ENCODE measurements at places on chromosomes 3 and 15. TPM values are rescaled to one million over a fixed set of nuclear protein-coding genes. Genes with fewer than 3 reads are reported as not detected.

Gene ZNF770
- polyA plus RNA-seq = 24.8 TPM

Gene CYP1A2
- polyA plus RNA-seq = not detected

Gene PARP14
- 8.2 TPM for polyA plus RNA-seq

Gene CA12
- 4.9 TPM for polyA plus RNA-seq

Gene LTK
- 0.06 TPM for polyA plus RNA-seq

Gene NKTR
- 24.1 TPM for polyA plus RNA-seq

Gene ISLR
- polyA plus RNA-seq = 0.82 TPM

Gene AGBL1
- not detected for polyA plus RNA-seq

Gene PP2D1
- polyA plus RNA-seq = not detected

Gene LRRC2
- polyA plus RNA-seq = 1.2 TPM

Gene IL17RB
- 13.3 TPM for polyA plus RNA-seq

Gene CTXND1
- 0.03 TPM for polyA plus RNA-seq

Gene LNP1
- 6.6 TPM for polyA plus RNA-seq

Gene CCDC191
- 0.65 TPM for polyA plus RNA-seq

Gene PLA2G4D
- 0.20 TPM for polyA plus RNA-seq

Gene CX3CR1
- polyA plus RNA-seq = 0.08 TPM

Gene STRC
- 0.57 TPM for polyA plus RNA-seq

Gene WDR93
- 0.03 TPM for polyA plus RNA-seq

Gene ZIC1
- polyA plus RNA-seq = 0.80 TPM

Gene GOLGA8M
- polyA plus RNA-seq = not detected

Gene SH2D7
- polyA plus RNA-seq = not detected

Gene RASGRF1
- polyA plus RNA-seq = 0.42 TPM

Gene IP6K1
- polyA plus RNA-seq = 31.5 TPM

Gene CCR8
- 0.35 TPM for polyA plus RNA-seq

Gene ISLR2
- polyA plus RNA-seq = 0.47 TPM

Gene GOLGA8S
- polyA plus RNA-seq = 0.05 TPM

Gene CDHR4
- 0.96 TPM for polyA plus RNA-seq

Gene SLC2A2
- polyA plus RNA-seq = not detected

Gene IGSF11
- polyA plus RNA-seq = 3.8 TPM

Gene IL16
- 0.16 TPM for polyA plus RNA-seq

Gene XCR1
- polyA plus RNA-seq = 0.19 TPM

Gene CCPG1
- 1.8 TPM for polyA plus RNA-seq

Gene ROPN1
- polyA plus RNA-seq = 0.06 TPM

Gene GCNT3
- polyA plus RNA-seq = not detected

Gene LDHAL6B
- polyA plus RNA-seq = not detected

Gene LSAMP
- 2.0 TPM for polyA plus RNA-seq

Gene SCN11A
- 0.21 TPM for polyA plus RNA-seq

Gene C2CD4A
- not detected for polyA plus RNA-seq

Gene CSTA
- not detected for polyA plus RNA-seq
